ENCODE measurements at places on chromosomes 7 and 10.
A peak's percentile ranks its signal among the peaks of the same experiment; 100 is the strongest.

DNA sequence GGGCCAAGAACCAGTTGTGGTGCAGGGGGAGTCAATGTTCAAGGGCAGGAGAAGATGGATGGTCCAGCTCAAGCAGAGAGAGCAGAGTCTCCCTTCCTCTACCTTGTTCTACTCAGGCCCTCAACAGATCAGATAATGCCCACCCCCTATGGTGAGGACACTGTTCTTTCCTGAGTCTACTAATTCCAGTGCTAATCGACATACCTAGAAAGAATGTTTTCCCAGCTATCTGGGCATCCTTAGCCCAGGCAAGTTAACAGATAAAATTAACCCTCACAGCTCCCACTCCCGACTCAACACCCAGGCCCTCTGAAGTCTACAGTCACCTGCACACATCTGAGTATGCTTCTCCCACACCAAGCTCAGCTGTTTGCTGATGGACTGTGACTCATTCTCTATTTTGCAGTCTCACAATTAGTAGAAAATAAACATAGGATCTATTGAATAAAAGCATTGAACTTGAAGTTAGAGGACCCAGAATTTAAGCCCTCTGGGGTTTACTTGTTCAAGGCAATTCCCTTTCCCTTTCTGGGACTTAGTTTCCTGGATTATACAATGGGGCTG is 17.1 kb downstream of the COL13A1 start:
- H3K27me3 ChIP-seq = peaks cover 3% of the 10 kb centered on the region
- peak overlapping the region; percentile 3 for H3K27ac ChIP-seq
- H3K4me3 ChIP-seq = no peak overlapping the region
- peaks cover 27% of the 10 kb centered on the region for H3K4me1 ChIP-seq
- DNase-seq = no peak

DNA sequence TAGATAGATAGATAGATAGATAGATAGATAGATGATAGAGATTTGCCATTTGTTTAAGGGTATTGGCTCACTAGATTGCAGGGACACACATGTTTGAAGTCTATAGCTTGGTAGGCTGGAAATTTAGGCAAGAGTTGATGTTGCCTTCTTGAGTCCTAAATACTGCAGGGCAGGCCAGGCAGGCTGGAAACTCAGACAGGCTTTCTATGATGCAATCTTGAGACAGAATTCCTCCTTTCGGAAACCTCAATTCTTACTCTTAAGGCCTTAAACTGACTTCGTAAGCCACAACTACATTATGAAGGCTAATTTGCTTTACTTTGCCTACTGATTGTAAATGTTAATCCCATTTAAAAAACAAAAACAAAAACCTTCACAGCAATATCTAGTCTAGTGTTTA is 322.9 kb upstream of the AKR1E2 start:
- H3K27ac ChIP-seq = no peak overlapping the region
- H3K36me3 ChIP-seq = no peaks in the 10 kb centered on the region
- H3K4me3 ChIP-seq = no peak overlapping the region
- peaks cover 13% of the 10 kb centered on the region for H3K27me3 ChIP-seq
- no peak for DNase-seq
- no peaks in the 10 kb centered on the region for H3K4me1 ChIP-seq

GRCh38 chr7:158238616-158239289 is 348.9 kb downstream of the PTPRN2 start:
- DNase-seq = no peak
- no peaks in the 10 kb centered on the region for H3K4me1 ChIP-seq
- H3K4me3 ChIP-seq = no peak overlapping the region

DNA sequence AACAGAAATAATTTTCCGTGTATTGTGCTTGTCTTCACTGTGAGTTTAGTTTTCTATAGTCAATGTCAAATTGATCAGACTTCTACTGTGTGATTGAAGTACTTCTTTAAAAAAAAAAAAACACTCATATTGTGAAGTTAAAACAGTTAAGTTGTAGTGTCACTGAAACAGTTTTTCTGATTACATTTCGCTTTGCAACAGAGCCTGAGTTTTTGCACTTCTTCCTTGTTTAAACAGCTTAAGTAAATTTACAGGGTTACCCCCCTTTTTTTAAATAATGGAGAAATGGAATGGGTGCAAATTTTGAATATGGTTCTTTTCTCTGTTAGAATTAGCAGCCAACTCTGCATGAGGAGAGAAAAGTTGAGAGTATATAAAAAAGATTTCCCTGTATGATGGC is 117.3 kb downstream of the VTI1A start:
- H3K27ac ChIP-seq = no peak overlapping the region
- H3K27me3 ChIP-seq = no peaks in the 10 kb centered on the region
- no peak for DNase-seq
- no peaks in the 10 kb centered on the region for H3K4me1 ChIP-seq
- no peaks in the 10 kb centered on the region for H3K36me3 ChIP-seq

- no peaks in the 10 kb centered on the region for H3K4me1 ChIP-seq
- H3K27ac ChIP-seq = no peak overlapping the region
- H3K27me3 ChIP-seq = peaks cover 14% of the 10 kb centered on the region
- H3K4me3 ChIP-seq = no peak overlapping the region
These were observed 7.7 kb downstream of the KCNMA1 start for GRCh38 chr10:77629775-77630506.

DNA sequence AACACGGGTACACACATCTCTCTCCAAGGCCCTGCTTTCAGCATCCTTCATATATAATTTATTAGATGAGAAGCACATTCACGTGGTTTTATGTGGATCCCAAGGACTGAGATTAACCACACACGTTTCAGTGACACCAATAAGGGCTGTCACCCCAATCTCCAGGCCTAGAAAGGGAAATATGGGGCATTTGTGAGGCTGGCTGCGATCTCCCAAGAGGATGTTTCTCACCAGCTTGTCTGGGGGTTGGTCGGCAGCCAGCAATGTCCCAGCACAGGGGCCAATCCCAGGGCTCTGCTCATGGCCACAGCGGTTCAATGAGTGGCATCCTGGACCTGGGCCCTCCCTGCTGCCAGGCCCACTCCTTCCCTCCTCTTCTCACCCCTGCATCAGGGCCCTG is 115.5 kb downstream of the ITIH5 start:
- no peak overlapping the region for H3K27ac ChIP-seq
- no peak for DNase-seq
- H3K27me3 ChIP-seq = no peaks in the 10 kb centered on the region
- no peaks in the 10 kb centered on the region for H3K36me3 ChIP-seq
- no peaks in the 10 kb centered on the region for H3K4me1 ChIP-seq
- no peak overlapping the region for H3K4me3 ChIP-seq

All from activated CD4-positive, alpha-beta T cell treated with anti-CD3 and anti-CD28 coated beads, Interleukin-2, amount 10 ng/mL, durations not matched to agents 7 days and 5 days (primary cell).